ENCODE measurements at places on chromosomes 7 and 10.

GRCh38 chr7:114426824-114427223, 12.2 kb downstream of the FOXP2 start:
- no peak for DNase-seq

DNA sequence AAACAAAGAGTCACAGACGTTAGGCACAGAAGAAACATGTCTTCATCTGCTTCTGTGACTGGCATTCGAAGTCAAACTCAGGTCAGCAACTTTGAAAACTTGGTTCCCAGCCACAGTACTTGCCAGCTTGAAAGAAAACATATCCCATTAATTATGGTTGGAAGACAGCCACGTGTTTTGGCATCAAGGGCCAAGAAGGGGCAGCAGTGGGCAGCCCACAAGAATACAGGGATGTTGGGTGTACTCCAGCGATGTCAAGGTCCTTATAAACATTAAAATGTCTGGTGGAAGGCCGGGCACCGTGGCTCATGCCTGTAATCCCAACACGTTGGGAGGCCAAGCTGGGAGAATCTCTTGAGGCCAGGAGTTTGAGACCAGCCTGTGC, 29.5 kb downstream of the JCAD start:
- DNase-seq: no peak

- DNase-seq: no peak
These were observed 5.0 kb downstream of the CALD1 start for GRCh38 chr7:134784251-134785049.

- no peak for DNase-seq
These were observed 96.4 kb downstream of the WDR37 start for GRCh38 chr10:1152386-1153250.

- DNase-seq: no peak
These were observed 737 bp downstream of the CNNM2 start for GRCh38 chr10:102918817-102919245.

GRCh38 chr7:121547544-121548092, 151.5 kb upstream of the FAM3C start:
- DNase-seq: peak; percentile 34

DNA sequence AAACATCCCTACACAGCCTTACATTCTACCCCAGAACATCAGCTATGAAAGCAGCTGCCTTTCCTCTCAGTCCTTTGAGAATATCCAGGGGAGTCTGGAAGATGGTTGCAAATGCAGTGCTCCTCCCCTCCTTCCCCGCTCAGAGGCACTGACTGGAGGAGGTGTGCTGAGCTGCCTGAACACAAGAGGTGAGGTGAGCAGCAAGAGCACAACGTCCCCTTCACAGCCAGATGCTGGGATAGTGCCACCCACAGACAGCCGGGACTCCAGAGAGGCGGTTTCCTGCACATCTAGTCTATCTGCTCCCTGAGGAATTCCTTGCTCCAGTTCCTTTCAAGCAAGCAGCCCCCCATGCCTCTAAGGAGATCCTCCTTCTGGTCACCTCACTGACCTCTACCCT, 74.2 kb downstream of the EZH2 start:
- DNase-seq: no peak

- no peak for DNase-seq
These were observed 84.1 kb downstream of the PTPRE start for GRCh38 chr10:127990846-127991542.

- no peak for DNase-seq
These were observed 126.7 kb upstream of the TMEM196 start for GRCh38 chr7:19900118-19900517.

- DNase-seq: peak; percentile 48
These were observed 117.5 kb upstream of the HGF start for GRCh38 chr7:81887098-81888090.

- no peak for DNase-seq
These were observed 39.1 kb downstream of the WNT2 start for GRCh38 chr7:117283779-117284178.

DNA sequence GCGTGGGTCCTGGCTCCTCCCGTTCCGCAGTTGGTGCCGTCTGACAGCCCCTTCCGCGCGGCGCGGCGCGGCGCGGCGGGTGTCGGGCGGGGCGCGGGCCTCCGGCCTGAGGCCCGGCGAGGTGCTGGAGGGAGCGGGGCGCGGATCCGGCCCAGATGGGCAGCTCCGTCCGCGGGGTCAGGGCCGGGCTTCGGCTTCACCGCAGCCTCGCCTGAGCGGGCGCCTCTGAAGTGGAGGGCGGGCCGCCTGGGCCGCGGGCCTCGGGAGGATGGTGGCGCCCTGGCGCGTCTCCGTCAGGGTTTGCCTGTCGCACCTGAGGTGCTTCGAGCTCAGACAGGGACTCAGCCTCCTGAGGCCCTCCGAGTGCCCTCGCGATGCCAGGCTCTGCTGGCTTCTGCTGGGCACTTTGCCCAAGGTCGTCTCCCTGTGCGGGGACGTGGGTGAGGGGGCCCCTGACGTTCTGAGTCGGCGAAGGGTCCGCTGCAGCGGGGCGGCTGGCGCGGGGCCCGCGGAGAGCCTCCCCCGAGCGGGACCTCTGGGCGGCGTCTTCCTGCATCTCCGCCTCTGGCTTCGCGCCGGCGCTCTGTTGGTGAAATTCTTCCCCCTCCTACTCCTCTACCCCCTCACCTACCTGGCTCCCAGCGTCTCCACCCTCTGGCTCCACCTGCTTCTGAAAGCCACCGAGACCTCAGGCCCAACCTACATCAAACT, 473 bp downstream of the ADCK2 start:
- DNase-seq: no peak

Measured in NCI-H2107 (cell line).